ENCODE measurements at places on chromosomes 16 and 17. TPM values are rescaled to one million over a fixed set of nuclear protein-coding genes. Genes with fewer than 3 reads are reported as not detected.

The ZDHHC1 gene
- total RNA-seq: 16.7 TPM

The QRICH2 gene
- total RNA-seq: 7.2 TPM

The KRT39 gene
- not detected for total RNA-seq

The DOC2A gene
- total RNA-seq: 5.7 TPM

The OR3A2 gene
- total RNA-seq: not detected

The FSCN2 gene
- total RNA-seq: 13.3 TPM

GRCh38 chr16:16076423-16076813, 127.0 kb downstream of the ABCC1 start:
- peaks cover 29% of the 10 kb centered on the region for H3K36me3 ChIP-seq
- H3K27me3 ChIP-seq: no peaks in the 10 kb centered on the region
- H3K27ac ChIP-seq: peak overlapping the region; percentile 54
- no peak for DNase-seq
- peaks cover 27% of the 10 kb centered on the region for H3K4me1 ChIP-seq

- H3K36me3 ChIP-seq: no peaks in the 10 kb centered on the region
- no peak for DNase-seq
- no peaks in the 10 kb centered on the region for H3K27me3 ChIP-seq
- peaks cover 13% of the 10 kb centered on the region for H3K4me1 ChIP-seq
- H3K4me3 ChIP-seq: peak overlapping the region; percentile 92
- H3K27ac ChIP-seq: peak overlapping the region; percentile 99
Measured at GRCh38 chr16:1420111-1420539, 422 bp downstream of the UQCC4 start.

GRCh38 chr16:31695667-31696066, 168.0 kb downstream of the AHSP start:
- H3K4me3 ChIP-seq: no peak overlapping the region

GRCh38 chr17:8226536-8227237, 16.3 kb upstream of the AURKB start:
- H3K27ac ChIP-seq: peak overlapping the region; percentile 74
- DNase-seq: peak; percentile 56
- H3K4me1 ChIP-seq: peaks cover 19% of the 10 kb centered on the region

DNA sequence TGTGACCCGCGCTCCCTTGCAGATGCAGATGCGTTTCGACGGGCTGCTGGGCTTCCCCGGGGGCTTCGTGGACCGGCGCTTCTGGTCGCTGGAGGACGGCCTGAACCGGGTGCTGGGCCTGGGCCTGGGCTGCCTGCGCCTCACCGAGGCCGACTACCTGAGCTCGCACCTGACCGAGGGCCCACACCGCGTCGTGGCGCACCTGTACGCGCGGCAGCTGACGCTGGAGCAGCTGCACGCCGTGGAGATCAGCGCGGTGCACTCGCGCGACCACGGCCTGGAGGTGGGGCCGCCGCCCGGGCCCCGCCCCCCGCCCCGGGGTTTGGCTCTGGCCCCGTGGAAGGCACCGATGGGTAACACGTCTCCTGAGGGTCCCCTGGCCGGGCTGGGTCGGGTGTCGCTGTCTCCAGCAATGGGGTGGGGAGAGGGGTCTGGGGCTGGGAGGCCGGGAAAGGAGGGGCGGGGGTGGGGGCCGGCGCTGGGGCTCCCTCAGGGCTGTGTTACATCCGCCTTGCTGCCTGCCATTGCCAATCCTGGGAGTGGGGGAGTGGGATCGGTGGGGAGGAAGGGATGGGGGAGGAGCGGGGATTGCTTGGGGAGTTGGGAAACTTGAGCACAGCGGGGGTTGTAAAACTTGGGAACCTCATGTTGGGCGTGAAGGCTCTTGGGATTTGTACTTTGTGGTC, 737 bp downstream of the NUDT16L1 start:
- no peaks in the 10 kb centered on the region for H3K27me3 ChIP-seq
- H3K4me1 ChIP-seq: peaks cover 3% of the 10 kb centered on the region
- H3K4me3 ChIP-seq: peak overlapping the region; percentile 77
- H3K27ac ChIP-seq: peak overlapping the region; percentile 87

DNA sequence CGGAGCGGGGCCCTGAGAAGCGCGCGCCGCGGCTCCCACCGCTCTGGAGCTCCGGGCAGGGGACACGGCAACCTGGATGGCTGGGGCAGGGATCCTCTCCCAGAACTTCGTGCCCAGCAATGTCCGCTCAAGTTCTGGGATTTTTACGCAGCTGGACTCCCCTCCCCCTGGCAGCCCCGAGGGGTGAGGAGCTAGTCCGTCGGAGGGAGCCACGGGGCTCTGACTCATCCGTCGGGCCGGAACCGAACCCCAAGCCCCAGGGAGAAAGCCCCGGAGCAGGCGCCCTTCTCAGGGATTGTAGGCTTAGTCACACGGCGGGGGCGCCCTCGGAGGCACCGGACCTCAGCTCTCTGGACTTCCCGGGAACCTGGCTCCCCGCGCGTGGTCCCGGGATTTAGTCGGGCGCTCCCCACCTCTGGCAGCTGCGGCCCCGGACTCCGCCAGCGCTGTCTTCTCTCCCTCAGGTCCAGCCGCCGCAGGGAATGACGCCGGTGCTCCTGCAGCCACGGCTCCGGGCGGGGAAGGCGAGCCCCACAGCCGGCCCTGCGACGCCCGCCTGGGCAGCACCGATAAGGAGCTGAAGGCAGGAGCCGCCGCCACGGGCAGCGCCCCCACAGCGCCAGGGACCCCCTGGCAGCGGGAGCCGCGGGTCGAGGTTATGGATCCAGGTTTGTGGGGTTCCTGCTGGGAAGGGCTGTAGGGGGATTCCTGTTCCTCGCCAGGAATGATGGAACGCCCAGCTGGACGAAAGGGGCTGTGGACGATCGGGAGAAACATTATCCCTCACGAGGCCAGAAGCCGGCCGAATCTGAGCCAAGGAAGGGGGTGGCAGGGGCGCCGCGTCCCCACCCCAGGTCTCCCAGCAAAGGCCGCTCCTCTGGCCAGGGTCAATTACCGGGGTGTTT, 830 bp downstream of the SPHK1 start:
- DNase-seq: peak; percentile 52
- H3K4me3 ChIP-seq: peak overlapping the region; percentile 53
- no peak overlapping the region for H3K27ac ChIP-seq
- H3K27me3 ChIP-seq: peaks cover 28% of the 10 kb centered on the region
- peaks cover 13% of the 10 kb centered on the region for H3K4me1 ChIP-seq

DNA sequence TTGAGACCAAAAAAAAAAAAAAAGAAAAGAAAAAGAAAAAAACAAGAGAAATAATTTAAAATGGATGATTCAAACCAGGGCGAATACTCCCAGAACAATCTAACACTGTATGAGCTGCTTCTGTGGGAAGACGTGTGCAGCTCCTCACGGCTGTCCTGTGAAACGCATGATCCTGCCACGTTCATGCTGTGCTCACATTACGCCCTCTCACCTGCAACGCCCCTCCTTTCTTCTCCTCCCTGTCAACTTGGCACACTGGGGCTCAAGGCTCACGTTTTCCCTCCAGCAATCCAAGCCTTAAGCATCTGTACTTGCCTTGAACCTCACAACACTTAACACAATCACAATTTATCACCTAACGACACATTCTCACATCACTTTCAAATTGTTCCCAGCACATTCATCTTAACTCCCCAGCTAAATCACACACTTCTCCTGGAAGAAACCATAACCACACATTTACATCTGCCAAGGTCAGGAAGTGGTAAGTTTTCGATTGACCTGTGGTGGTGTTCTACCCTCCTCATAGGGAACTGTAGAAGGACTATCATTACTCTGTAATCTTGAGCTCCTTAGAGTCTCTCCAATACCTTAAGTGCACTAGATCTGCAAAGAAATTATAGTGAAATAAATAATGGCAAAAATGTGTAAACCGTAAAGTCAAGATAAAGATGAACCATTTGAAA, 29.1 kb downstream of the MBTPS1 start:
- H3K4me1 ChIP-seq: no peaks in the 10 kb centered on the region
- peaks cover 31% of the 10 kb centered on the region for H3K36me3 ChIP-seq
- no peak overlapping the region for H3K27ac ChIP-seq
- H3K27me3 ChIP-seq: no peaks in the 10 kb centered on the region
- no peak for DNase-seq

DNA sequence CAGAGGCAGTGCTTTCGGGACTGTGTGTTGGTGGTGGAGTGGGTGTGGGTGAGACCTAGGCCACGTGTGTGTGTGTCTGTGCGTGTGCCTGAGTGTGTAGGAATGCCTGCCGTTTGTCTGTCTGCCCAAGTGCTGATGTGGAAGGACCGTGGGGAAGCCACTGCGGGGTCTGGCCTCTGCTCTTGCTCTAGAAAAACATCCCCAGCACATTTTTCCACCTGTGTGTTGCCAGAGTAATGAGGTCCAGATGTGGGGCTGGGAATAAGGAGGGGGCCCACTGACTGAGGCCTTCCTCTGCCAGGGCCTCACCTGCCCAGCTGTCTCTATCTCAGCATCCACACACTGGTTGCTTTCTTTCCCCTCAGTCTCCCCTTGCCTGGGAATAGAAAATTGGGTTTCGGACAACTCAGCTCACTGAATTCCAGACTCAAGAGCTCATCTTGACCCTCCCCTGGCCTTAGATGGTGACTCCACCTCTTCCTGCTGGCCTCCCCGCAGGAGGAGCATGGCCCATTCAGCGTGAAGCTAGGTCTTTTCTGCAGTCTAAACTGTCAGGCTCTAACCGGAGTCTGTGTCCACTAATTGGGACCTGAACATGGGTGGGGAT, 7.6 kb downstream of the SGCA start:
- DNase-seq: no peak
- H3K27me3 ChIP-seq: no peaks in the 10 kb centered on the region
- peak overlapping the region; percentile 97 for H3K27ac ChIP-seq

DNA sequence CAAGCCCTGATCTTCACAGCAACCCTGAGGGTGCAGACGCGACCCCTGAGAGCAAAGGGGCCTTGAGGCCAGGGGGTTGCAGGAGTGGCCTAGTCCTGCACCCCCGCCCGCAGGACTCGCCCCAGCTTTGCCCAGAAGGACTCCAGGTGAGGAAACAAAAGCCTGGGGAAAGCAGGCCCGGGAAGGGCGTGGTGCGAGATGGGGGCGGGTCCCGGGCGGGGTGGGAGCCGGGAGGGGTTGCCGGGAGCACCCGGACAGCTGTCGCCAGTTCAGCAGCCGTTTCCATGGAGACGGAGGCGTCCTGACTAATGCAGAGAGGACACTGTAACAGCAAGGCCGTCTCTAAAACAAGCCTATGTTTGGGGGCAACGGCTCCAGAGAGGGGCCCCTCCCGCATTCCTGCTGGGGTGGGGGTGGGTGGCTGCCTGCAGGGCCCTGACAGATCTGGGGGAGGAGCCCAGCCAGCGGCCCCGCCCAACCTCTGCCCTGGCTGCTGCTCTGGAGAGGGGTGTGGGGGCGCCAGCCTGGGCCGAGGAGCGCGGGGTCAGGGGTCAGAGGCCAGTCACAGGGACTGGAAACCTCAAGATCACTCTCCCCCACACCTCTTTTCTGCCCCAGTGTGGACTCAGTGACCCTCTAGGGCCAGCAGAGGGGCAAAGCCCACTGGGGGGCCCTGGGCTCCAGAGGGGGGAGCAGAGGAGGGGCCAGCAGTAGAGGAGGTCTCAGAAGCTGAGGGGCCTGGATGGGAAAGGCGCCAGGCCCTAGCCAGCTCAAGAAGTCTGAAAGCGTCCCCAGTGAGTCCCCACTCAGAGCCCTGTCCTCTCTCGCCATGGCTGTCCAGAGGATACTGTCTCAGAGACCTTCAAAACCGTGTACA, 3.1 kb upstream of the TPPP3 start:
- H3K27ac ChIP-seq: no peak overlapping the region
- H3K27me3 ChIP-seq: peaks cover 47% of the 10 kb centered on the region

DNA sequence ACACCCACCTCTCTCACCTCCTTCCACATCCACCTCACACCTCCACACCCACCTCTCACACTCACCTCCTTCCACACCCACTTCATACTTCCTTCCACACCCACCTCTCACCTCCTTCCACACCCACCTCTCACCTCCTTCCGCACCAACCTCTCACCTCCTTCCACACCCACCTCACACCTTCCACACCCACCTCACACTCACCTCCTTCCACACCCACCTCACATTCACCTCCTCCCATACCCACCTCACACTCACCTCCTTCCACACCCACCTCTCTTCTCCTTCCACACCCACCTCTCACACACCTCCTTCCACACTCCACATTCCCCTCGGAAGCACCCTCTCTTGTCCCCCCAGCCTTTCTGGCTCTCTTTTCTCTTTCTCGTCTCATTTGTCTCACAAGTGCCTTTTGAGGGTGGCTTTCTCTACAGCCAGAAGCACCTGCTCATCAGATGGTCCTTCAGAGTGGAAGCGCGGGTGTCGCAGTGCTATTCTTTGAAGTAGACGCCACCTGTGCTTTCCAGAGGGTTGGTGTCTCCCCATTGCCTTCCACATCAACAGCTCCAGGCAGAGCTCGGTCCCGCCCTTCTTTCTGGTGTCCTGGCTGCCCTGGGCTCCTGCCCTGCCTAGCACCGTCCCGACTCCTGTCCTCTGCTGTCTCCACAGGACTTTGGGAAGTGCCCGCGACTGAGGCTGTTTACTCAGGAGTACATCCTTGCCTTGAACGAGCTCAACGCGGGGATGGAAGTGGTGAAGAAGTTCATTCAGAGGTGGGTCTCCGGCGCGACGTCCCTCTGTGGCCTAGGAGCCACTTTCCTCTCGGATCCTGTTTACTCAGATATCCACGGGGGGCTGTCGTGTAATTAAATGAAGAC, 109.4 kb upstream of the PLCG2 start:
- DNase-seq: no peak
- H3K27ac ChIP-seq: no peak overlapping the region
- peaks cover 8% of the 10 kb centered on the region for H3K4me1 ChIP-seq
- no peak overlapping the region for H3K4me3 ChIP-seq

DNA sequence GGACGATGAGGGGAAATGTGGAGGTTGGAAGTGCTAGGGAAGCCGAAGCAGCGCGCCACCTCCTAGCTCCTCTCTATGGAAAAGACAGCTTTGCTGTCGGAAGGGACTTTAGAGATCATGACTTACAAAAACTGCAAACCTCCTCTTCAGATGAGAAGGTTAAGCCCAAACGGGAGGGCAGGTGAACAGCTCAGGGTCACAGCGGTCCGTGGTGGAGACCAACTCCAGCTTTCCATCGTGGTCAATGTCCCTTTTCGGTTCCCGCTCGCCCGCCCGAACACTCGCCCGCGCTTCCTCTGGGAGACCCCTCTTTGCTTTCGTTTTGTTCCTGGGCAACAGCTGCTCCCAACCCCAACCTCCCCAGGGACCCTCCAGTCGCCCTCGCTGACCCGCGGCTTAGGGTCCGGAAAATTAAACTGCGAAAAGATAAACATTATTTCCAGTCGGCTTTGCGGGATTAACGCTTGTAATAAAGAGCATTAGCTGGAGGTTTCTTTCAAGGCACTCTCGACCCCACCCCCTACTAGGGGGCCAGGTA, 7.7 kb downstream of the IRX6 start:
- H3K27me3 ChIP-seq: peaks cover 99% of the 10 kb centered on the region
- peaks cover 19% of the 10 kb centered on the region for H3K4me1 ChIP-seq
- H3K27ac ChIP-seq: no peak overlapping the region
- no peak for DNase-seq
- no peaks in the 10 kb centered on the region for H3K36me3 ChIP-seq

GRCh38 chr16:8819411-8820034, 21.9 kb downstream of the PMM2 start:
- H3K27ac ChIP-seq: no peak overlapping the region
- H3K4me1 ChIP-seq: no peaks in the 10 kb centered on the region
- H3K4me3 ChIP-seq: no peak overlapping the region
- H3K27me3 ChIP-seq: no peaks in the 10 kb centered on the region
- DNase-seq: no peak
